NCI-H526 treated with DMSO at 0.1 percent for 48 hours (cell line): ENCODE measurements at places on chromosomes 7 and 10.

- no peak for DNase-seq
Observed at GRCh38 chr7:97499204-97499603, 232.7 kb upstream of the TAC1 start.

- no peak for DNase-seq
Observed at GRCh38 chr7:74674166-74674565, 16.6 kb downstream of the GTF2I start.

- DNase-seq: no peak
Observed at GRCh38 chr7:96719164-96719563, 9.5 kb upstream of the SEM1 start.

GRCh38 chr7:76066716-76067503 lies 19.0 kb downstream of the MDH2 start:
- no peak for DNase-seq

GRCh38 chr7:69342154-69342884 lies 256.0 kb upstream of the AUTS2 start:
- DNase-seq: no peak

DNA sequence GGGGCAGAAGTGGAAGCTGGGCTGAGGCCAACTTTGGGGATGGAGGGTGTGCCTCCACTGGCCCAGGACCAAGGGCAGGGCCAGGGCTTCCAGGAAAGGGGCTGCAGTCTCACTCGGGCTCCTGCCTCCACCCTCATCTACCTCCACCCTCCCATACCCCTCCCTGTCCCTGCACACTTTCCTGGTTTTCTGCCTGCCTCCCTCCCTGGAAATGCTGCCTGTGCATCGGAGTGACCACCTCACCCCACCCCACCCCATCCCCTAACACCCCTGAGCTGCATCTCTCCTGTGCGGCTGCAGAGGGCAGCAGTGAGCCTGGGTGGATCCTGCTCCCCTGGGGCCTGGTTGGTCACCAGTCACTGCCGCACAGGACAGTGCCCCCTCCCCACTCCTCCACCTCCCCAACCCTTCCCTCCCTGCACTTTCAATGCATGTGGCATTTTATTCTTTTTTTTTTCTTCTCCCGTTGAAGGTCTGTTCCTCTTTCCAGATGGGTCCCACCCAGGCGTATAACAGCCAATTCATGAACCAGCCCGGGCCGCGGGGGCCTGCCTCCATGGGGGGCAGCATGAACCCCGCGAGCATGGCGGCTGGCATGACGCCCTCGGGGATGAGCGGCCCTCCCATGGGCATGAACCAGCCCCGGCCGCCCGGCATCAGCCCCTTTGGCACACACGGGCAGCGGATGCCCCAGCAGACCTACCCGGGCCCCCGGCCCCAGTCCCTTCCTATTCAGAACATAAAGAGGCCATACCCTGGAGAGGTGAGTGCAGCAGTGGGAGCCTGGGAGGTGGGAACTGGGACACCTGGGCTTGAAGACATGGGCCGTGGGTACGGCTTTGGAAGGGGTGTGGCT lies 54.1 kb upstream of the PPIF start:
- no peak for DNase-seq

DNA sequence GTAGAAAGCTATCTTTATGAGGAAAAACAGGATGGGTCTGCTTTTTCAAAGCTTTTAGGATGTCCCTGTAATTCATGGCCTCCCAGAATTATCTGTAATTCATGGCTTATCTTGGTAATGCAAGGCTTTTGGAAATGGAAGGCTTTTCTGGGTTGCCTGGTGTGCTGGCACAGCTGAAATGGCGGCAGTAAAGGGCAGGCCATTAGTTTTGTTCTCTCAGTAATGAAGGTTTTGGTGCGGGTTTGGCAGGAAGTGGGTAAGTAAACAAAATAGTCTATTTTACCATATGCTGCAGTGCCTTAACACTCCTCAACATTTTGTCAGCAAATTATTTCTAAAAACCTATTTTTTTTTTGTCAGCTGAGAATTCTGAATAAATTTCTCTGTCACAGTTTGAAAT lies 69.3 kb downstream of the LRGUK start:
- no peak for DNase-seq

- DNase-seq: peak; percentile 13
Observed at GRCh38 chr7:153193144-153193595, 433.6 kb downstream of the ACTR3B start.

DNA sequence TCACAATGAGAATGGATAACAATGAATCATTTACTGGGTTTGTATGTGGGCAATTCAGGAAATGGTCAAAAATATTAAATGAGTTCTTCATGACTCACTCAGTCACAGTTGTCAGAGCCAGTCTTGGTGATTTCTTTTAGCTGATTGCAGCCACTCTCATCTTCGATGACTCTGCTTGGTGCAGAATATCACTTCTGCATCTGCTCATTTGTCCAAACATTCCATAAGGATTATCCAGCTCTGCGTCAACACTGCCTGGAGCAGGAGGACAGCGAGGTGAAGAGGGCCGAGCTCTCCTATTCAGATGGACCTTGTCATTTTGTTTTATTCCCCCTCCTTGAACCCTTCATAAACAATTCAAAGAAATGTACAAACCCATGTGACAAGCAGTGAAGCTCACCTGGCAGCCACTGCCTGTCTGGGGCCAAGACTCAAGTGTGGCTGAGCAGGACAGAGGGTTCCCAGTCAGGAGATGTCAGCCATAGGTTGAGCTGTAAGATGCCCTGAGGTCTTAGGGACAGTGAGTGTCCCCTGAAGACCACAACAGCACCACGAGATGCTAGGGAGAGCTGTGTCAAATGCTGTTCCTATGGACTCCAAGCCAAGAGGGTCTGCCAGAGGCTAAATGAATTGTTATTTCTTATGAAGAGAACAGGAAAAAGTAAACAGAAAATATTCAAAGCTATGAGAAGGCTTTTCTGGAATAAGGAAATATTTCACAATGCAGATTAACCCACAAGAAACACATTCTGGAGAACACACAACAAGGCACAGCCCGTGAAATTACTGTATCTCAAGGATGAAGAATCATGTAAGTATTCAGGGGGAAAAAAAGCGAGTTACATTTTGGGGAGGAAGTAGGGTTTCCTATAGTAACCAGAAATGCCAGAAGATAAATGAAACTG lies 33.1 kb upstream of the EGFR start:
- DNase-seq: no peak

DNA sequence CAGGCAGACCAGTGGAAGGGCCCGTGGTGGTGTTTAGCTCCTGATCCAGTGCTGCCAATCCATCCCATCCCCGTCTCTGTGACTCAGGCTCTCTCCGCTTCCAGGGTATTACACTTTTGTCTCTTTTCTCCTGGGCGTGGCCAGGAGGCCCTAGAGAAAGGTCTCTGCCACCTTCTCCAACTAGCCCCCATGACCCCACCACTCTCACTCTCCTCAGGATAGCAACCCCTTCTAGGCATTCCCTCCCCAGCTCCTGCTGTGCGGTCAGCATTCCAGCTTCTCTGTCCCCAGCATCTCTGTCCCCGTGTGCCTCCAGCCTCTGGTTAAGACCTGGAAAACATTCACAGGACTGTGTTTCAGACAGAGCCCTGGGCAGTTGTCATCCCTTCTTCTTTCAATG lies 36.2 kb upstream of the R3HCC1L start:
- DNase-seq: no peak

DNA sequence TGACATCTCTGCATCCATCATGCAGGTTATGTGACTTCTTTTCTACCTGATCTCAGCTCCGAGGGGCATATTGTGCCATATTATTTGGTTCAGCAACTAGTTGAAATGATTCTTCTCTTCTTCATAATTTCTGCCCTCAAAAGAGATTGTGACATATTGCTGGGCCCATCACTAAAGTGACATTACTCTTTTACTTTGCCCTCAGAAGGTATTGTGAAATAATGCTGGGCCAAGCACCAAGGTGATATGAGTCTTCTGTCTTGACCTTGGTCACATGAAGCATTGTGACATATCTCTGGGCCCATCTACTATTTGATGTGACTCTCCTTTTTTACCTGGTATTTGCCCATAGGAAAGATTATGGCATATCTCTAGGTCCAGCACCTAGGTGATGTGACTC lies 33.9 kb upstream of the ZNF107 start:
- DNase-seq: no peak

- no peak for DNase-seq
Observed at GRCh38 chr7:95141755-95142154, 182.6 kb downstream of the PON1 start.

GRCh38 chr7:86947929-86948328 lies 111.5 kb downstream of the ELAPOR2 start:
- DNase-seq: no peak

DNA sequence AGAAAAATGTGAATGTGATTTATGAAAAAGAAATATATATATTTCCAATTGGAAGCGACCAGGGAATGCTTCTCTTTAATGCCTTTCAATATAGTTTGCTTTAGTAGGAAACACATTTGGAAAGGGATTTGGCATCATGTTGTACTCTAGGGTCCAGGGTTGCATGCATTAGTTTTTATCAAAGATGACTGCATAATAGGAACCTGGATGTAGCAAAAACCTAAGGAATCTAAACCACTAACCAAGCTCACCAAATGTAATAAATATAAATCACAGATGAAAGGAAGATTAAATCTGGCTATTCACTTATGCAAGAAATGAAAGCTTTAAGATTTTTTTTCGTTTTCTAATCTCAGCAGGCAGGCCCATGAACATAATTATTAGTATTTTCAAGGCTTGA lies 120.0 kb downstream of the ATXN7L1 start:
- DNase-seq: no peak

GRCh38 chr7:5586279-5586962 lies 162.8 kb upstream of the TNRC18 start:
- no peak for DNase-seq

GRCh38 chr10:72783410-72783833 lies 91.5 kb downstream of the MCU start:
- no peak for DNase-seq

GRCh38 chr7:111740942-111741341 lies 178.7 kb upstream of the IMMP2L start:
- no peak for DNase-seq

DNA sequence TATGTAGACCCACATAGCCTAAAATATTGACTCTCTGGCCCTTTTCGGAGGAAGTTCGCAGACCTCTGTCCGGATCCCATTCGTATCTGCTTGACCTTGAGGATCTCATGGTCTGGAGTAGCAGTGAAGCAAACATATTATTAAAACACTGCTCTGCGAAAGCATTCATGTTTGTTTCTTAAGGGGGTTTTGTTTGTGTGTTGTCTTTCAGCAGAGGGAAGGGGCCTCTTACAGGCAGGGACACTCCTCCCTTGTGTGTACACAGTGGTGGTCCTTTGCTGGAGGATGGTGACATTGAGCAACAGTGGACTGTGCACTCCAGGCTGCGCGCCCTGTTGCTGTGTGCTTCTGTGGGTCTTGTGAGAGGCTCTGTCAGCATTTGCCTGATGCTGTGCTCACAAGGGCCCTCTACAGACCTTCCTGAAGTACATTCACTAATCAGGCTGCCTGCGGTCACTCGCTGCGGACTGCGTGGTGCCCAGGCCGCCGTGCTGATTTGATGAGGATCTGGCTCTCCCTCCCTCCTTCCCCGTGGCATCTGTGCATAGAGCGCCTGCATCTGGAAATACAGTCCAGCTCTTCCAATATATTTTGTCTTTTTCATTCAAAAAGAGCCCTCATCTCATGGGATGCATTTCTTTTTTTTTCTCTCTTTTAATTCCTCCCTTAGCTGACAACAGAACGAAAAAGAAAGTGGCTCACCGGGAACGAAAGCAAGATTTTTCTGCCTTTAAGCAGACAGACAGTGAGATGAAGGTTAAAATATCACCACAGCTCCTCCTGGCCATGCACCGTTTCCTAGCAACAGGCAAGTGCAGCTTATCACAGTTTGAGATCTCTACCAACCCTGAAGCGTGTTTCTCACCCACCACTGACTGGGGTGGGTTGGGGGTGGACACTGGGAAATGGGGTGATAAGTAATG lies 135.8 kb downstream of the CNNM2 start:
- peak; percentile 65 for DNase-seq

DNA sequence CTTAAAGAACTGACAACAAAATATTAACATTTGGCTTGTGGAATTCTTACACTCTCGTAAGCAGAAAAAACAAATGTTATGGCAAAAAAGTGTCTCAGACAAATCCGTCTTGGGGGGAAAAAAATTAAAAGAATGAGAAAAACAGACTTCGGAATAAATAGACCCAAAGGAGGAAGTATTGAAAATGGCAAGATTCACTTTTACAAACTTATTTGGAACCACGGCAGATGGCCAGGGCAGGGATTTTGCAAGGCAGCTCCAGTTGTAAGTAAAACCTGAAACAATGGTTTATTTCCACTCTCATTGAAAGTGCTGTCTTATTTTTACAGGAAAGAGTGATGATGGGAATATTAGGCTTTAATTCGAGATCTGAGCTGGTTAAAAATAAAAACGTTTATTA lies 1.5 kb upstream of the ZNF438 start:
- DNase-seq: no peak

- DNase-seq: no peak
Observed at GRCh38 chr10:132689721-132690360, 96.1 kb downstream of the NKX6-2 start.

DNA sequence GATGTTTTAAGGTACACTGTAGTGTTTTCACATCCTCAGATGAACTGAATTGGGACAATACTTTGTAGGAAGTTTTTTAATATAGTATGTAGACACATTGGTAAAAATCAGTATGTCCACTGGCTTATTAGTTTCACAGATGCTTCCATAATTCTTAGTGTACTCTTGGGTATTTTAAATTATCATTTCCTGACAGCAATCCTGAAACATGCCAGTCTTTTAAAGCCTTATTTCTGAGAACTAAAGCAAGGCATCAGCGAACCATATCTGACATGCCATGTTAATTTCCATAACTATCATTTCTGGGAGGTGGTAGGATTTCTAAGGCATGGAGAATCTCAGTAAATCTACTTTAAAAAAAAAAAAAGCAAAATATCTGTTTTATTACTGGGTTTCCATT lies 266.4 kb downstream of the ADK start:
- DNase-seq: no peak
